Fibroblast of skin of left quadriceps (primary cell): ENCODE measurements at places on chromosomes 5 and 9.
A peak's percentile ranks its signal among the peaks of the same experiment; 100 is the strongest.

GRCh38 chr5:34499001-34499734 lies 157.0 kb upstream of the RAI14 start:
- peak; percentile 69 for DNase-seq

DNA sequence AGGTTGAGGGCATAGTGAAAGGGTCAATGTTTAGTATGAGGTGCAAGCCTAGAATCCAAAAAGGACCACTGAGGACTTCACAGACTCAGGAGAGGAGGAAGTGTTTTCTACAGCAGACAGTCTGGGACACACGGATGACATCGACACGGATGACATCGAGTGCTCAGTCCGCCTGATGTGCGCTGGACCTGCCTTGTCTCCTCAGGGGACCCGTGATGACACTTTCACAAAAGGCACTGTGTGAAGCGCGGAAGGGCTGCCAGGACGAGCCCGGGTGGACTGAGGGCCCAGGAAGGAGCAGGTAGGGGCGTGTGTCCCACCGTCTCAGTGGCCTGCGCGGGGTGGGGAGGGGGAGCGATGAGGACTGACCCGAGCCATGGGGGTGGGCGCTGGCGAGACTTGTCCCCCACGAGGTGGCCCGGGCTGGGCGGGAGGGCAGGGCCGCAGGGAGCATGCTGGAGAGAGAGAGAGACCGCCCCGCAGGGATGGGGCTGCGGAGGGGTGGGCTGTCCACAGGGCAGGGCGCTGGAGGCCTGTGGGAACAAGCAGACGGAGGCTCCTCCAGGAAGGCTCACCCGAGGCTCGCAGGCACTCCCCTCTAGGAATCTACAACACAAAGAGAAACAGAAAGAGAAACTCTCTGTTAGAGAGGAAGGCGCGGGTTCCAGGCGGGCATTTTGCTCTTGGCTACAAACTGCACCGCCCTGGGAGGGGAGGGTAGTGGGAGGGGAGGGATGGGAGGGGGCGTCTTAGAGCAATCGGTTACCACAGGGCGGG lies 54.9 kb downstream of the USP20 start:
- no peak for DNase-seq

DNA sequence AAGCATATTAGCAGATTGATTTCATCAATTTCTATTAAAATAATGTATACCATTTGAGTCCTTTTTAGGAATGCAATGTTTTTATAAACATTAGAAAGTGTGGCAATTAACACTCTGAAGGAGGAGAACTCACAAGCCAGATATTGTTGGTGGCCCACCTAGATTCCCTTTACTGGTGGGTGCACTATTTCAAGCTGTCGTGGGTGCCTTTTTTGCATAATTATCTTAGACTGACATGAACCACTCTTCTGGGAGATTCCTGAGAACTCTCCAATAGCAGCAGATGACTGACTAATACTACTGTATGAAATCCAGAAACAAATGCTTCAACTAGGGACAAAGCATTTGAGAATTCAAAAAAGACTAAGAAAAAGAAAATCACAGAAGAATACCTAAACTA lies 526.0 kb downstream of the CDH18 start:
- no peak for DNase-seq

DNA sequence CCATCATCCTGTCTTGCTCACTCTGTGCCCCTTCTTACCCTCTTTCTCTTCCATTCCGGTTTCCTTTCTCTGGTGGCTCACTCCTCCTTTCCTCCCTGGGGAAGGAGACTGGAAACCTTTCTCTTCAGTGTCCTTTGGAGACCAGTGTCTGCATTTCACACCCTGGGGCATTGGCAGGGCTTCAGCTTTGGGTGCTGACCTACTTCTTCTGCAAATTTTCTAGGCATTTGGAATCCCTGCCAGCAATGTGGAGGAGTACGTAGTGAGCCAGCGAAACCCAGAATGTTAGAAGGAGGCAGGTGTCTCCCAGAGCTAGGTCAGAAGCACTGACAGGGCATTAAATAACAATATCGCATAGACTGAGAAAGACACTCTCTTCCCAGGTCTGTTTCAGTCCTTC lies 122.2 kb downstream of the SLC28A3 start:
- no peak for DNase-seq

- DNase-seq = no peak
Measured at GRCh38 chr5:124546643-124547042, 199.8 kb downstream of the ZNF608 start.

DNA sequence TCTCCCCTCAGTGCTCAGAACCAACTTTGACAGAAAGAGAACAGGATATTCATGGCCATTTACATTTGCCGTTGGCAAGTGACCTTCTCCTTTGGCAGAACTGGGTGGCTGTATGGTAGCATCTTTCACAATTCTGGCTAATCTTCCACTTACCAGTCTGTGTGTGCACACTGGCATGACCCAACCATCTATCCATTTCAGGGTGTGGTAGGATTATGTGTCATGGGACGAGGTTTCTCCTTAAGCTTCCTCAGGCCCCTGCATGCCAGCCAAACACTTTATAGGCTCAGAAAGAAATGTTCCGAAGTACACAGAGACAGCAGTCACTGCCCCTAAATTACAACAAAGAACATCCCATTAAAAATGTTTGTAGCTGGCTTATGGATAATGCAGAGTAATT lies 497.1 kb downstream of the NFIB start:
- DNase-seq = no peak

DNA sequence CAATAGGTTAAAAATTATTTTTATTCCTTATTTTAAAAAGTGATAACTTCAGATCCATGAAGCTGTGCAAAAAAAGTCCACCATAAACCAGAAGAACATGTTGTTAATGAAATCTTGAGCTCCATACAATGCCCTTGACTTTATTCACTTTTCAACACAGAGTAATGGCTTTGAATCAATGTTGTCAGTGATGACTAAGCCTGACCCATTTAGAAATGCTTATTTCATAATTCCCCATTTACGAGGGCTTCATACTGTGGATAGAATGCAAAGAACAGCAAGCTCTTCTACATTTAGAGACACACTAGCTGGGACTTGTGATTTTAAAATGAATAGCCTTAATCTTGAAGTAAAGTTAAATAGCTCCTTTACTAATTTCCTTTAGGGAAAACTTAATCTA lies 25.7 kb upstream of the IL9 start:
- peak; percentile 12 for DNase-seq

GRCh38 chr5:65329266-65329665 lies 152.5 kb downstream of the ADAMTS6 start:
- DNase-seq = no peak

GRCh38 chr9:90517103-90517502 lies 125.5 kb downstream of the DIRAS2 start:
- no peak for DNase-seq

DNA sequence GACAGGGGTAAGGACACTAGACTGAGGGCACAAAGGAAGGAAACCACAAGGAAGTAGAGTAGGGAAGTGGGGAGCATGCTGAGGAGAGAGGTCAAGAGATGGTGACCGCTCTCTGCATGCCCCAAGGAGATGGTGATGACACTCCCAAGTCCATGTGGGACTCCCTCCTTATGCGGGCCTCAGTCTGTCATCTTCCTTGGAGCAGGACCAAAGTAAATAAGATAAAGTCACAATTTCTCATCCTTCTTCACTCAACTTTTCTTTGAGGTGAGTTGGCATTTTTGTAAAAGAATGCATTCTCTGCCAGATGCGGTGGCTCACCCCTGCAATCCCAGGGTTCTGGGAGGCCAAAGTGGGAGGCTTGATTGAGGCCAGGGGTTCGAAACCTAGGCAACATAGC lies 256.7 kb downstream of the DOCK8 start:
- DNase-seq = no peak

- DNase-seq = no peak
Measured at GRCh38 chr5:143662020-143662419, 149.9 kb upstream of the HMHB1 start.

GRCh38 chr9:72130321-72130720 lies 18.9 kb upstream of the GDA start:
- DNase-seq = no peak

DNA sequence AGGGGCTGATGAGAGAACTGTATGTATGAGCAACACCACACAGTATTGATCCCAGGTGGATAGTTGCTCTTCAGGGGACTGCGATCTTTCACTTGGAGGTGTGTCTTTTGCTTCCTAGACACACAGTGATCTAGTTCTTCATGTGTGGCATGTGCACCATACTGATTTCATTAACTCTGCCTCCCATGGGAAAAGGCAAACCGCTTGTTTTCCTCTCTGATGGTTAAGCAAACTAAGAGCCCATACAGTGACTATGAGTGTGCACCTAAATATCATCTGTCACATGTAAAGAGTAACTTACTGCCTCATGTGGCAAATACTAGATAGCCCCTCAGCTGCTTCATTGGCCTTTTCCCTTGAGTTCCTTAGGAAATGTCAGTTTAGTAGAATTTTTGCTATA lies 147.3 kb downstream of the TLE4 start:
- peak; percentile 20 for DNase-seq

GRCh38 chr5:135508496-135509005 lies 27.2 kb downstream of the NEUROG1 start:
- DNase-seq = no peak

DNA sequence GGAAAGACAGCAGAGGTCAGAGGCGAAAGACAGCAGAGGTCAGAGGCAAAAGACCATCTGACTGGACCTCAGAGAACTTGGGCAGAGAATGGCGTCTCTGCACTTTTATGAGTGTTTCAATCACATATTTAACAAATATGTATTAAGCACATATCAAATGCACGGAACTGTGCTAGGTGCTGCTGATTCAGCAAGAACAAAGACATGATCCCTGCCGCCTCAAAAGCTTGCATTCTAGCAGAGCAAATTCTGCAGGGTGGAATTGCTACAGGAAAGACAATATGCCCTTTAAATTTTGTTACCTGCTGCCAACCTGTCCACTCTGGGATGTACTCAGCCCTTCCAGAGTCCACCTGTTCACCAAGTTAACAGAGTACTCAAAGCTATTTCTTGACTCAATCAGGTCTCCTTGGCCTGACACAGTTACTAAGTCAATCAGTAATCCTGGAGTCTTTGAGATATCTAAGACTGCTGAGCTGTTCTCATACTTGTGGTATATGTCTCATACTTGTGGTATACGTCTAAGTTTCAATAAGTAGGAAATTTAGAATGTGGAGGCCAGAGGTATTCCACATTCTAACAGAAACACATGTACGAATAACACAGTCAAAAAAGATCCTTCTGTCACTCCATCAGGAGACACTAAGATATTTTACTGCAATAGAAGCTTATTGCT lies 131.8 kb downstream of the GNAQ start:
- DNase-seq = peak; percentile 74

DNA sequence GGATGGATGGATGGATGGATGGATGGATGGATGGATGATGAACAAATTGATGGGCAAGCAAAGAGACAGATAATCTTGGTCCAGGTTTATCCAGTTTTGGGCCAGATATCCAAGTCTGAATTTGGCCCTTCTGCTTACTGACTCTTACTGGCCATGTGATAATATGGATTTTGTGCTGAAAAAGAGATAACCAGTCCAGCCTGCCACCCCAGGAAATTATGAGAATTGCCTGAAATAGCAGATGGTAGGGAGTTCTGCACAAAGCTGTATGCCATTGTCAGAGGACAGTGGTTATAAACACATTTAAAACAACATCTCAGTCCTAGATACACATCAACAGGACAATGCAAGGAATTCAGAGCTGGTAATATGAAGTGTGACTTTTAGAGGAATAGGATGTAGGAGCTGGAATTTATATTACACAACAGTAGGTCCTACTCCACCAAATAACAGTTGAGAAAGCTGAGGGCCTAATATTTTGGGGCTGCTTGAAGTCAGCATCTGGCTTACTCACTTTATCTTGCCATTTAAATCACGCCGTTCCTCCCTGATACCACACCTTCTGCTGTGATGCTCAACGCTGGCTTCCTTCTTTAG lies 9.0 kb upstream of the FAT2 start:
- DNase-seq = no peak

- no peak for DNase-seq
Measured at GRCh38 chr5:16483361-16483760, 17.8 kb upstream of the ZNF622 start.

- DNase-seq = no peak
Measured at GRCh38 chr5:133819977-133820471, 148.4 kb downstream of the C5orf15 start.

- no peak for DNase-seq
Measured at GRCh38 chr5:125302577-125302976, 556.1 kb upstream of the ZNF608 start.

DNA sequence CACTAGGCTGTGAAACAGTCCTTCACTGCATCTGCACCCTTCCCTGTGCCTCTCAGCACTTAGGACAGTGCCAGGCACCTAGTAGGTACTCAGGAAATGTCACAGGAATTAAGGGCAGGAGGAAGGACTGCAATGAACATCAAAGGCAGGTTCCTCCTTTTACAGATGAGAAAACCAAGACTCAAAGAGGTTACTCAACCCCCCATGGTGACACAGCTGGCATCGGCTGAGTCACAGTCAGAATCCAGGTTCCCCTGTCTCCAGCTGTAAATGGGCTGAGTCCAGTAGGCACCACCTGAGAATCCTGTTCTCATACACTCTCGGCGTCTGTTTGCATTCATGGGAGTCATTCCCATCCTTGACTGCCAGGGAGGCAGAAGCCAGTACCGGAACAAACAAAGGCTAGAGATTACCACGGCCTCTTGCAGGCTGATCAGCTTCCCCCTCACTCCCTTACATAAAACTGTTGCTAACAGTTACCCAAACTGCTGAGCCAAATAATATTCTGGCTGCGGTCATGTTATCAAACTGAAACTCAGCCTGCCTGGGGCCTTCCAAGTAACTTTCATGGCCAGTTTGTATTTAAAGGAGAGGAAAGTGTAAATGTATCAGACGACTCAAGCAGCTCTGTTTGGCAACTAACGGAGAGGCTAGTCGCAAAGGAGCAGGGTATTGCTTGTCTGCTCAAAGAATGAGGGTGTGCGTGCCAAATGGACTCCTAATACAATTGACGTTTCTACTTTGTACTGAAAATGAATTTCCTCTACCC lies 201.7 kb downstream of the PAPPA start:
- DNase-seq = no peak

DNA sequence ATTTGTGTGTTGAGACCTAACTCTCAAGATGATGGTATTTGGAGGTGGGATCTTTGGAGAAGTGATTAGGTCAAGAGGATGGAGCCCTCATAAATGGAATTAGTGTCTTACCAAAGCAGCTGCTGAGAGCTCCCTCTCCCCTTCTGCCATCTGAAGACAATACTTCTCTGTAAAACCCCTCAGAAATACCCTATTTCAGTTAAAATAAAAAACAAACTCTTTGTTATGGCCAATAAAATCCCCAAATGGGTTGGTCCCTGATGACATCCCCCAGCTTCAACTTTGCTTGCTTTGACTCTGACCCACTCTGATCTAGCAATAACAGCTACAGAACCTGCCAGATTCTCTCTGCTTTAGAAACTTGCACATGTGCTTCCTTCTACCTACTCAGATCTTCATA lies 100.9 kb downstream of the SNCAIP start:
- DNase-seq = no peak
